ENCODE measurements at places on chromosomes 7 and 10. TPM values are rescaled to one million over a fixed set of nuclear protein-coding genes. Genes with fewer than 3 reads are reported as not detected.

Gene NPC1L1
- not detected for total RNA-seq

Gene ADRB1
- total RNA-seq, result not detected

Gene GLUD1
- total RNA-seq, result 96.8 TPM

Gene TUBAL3
- not detected for total RNA-seq

Gene FMC1
- total RNA-seq, result 7.1 TPM

Gene GRM8
- total RNA-seq, result not detected

Gene TDRD1
- total RNA-seq, result 0.55 TPM

Measured in activated naive CD4-positive, alpha-beta T cell treated with anti-CD3 and anti-CD28 coated beads, Interleukin-2, amount 10 ng/mL, durations not matched to agents 5 hours and 36 hours (primary cell).